Cerebellar cortex (tissue), 1 donor: ENCODE measurements at places on chromosomes 4 and X.

DNA sequence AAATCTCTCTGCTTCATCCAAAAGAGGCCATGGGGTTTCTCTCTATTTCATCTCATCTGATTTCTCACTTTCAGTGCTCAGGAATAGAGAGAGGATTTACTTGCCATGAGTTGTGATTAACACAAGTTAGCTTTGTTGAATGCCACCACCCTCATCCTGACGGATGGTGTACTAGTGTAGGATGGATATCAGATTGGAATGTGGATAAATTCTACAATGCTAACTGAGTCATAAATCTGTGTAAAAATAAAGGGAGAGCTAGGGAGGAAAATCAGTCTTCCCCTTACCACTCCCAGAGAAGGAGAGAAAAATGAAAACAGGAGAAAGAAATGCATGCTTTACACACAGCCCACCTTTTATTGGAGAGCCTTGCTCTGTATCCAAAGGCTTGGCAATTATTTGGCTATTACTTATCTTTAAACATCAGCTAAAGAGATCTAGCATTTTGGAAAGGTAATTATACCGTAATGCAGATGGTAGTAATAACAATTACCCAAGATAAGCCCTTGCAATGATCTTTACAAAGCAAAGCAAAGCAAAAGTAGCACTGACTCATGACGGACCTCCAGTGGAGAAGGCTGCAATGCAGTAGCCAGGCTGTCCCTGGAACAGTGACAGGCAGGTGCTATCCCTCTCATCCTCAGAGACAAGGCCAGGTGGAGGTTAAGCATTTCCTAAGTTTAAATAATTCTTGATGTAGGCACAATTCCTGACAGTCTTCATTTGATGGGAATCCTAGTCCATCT lies 306.3 kb upstream of the PPARGC1A start:
- peak; percentile 44 for DNase-seq

- peak; percentile 19 for DNase-seq
Measured at GRCh38 chr4:41120297-41121217, 93.8 kb downstream of the APBB2 start.

DNA sequence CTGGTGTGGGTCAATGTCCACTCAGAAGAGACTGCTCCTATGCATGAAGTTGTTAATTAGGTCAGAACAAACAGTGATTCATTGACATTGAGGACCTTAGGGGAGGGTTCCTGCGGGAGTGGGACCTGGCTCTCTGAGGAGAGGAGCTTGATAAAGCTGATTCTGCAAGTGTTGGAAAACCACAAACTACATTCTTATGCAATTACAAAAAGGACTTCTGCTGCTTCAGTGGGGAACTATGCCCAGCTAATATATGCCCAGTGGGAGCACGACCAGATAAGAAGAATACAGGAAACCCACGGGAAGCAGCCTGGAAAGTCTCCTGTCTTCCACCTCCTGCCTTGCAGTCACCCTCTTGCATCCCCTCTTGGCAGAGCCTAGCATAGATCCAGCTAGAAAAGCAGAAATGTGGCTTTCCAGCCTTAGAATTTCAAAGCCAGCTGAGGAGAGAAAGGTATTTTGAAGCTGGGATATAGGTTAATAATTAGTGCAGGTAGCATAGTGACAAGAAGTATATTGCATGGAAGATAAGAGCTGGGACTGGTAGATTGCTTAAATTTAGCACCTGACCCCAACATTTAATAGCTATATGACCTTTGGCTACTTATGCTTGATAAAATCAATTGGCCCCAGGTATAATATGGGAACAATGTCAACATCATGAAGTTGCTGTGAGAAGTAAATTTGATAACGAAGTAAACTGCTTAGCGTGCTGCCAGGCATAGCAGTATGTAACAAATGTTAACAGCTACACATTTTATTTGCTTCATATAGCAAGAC lies 34.9 kb upstream of the UGT8 start:
- no peak for DNase-seq

GRCh38 chr4:174349156-174349555 lies 65.4 kb downstream of the CEP44 start:
- no peak for DNase-seq

- no peak for DNase-seq
Measured at GRCh38 chrX:16177260-16177659, 10.0 kb downstream of the MAGEB17 start.

- no peak for DNase-seq
Measured at GRCh38 chr4:114366368-114366767, 232.2 kb upstream of the UGT8 start.

- peak; percentile 77 for DNase-seq
Measured at GRCh38 chr4:109177096-109177810, 125.2 kb downstream of the COL25A1 start.

DNA sequence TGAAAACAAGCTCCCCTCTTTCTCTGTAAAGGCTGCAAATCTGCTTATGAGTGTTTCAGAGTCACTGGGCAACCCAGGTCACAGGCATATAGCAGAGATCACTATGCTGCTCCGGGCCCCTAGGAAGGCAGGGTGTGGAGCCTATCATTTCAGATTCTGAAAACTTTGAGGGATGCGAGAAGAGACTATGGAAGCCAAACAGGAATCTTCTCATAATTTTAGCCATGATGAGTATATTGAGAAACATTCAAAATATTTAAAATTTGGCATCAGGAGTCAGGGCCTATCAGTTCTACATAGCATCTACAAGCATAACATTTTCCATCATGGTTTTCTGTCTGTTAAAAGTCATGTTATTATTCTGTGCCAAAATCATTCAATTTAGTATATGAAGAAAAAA lies 61.7 kb upstream of the ATXN3L start:
- DNase-seq: no peak

- DNase-seq: no peak
Measured at GRCh38 chr4:7652451-7652881, 217.7 kb upstream of the PSAPL1 start.

GRCh38 chr4:27288496-27288895 lies 427.9 kb downstream of the STIM2 start:
- no peak for DNase-seq

DNA sequence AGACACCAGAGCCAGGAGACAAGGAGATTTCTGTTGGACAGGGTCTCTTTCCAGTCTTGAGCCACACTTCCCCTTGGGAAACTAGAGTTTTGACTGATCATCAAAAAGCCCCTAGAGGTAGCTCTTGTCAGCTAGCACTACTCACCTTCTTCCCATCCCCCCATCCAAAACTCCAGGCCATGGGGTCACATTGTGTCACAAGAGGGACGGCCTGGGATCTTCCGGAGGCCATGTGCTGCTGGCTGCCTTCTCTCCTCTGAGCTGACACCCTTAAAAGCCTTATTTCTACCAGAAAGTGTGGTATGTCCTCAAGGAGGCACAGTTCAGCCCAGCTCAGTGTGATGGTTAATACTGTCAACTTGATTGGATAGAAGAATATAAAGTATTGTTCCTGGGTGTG lies 7.8 kb downstream of the PNMA3 start:
- no peak for DNase-seq

DNA sequence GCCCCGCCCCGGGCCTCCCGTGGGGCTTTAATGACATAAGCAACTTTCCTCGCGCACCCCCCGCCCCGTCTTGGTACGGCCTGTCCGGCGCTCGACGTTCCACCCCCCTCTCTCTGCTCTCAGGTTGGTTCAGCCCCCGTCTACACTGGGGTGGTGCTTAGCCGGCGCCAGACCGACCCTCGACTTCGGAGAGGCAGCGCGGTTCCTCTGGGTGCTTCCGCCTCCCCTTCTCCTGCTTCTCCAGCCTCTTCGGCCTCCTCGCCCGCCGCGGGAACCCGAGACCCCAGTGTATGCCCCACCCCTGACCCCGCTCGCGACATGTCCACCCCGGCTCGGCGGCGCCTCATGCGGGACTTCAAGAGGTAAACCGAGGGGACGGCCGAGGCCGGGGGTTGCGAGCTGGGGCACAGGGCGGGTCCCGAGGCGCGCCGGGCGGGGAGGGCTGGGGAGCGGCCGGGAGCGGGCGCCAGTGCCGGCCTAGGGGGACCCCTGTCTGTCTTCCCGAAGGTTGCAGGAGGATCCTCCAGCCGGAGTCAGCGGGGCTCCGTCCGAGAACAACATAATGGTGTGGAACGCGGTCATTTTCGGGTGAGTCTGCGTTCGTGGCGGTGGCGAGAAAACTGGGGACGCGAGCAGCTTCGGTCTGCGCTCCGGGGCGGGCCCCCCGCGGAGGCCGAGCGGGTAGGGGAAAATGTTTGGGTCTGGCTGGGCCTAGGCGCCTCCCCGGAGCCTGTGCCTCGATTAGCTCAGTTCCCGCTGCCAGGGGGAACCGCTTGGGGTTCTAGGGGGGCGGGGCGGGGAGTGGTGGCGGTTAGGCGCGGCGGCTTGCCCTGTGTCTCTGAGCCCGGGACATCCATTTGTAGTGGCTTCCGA lies at the start of gene UBE2A:
TSS of gene UBE2A (plus strand) at position 170 of the 873 bp plus-strand sequence. CDS start at position 319, 149 bp downstream.
- peak; percentile 82 for DNase-seq

- DNase-seq: no peak
Measured at GRCh38 chr4:118741301-118741855, 56.2 kb downstream of the METTL14 start.

GRCh38 chr4:77582711-77583110 lies 22.9 kb upstream of the CXCL13 start:
- no peak for DNase-seq
